ENCODE measurements at places on chromosomes 7 and 10. TPM values are rescaled to one million over a fixed set of nuclear protein-coding genes. Genes with fewer than 3 reads are reported as not detected.

GRCh38 chr10:50554376-50554994 lies 69.3 kb downstream of the SGMS1 start:
- DNase-seq: no peak

- DNase-seq: peak; percentile 93
These were observed 5.3 kb upstream of the PRKRIP1 start for GRCh38 chr7:102390697-102391484.

DNA sequence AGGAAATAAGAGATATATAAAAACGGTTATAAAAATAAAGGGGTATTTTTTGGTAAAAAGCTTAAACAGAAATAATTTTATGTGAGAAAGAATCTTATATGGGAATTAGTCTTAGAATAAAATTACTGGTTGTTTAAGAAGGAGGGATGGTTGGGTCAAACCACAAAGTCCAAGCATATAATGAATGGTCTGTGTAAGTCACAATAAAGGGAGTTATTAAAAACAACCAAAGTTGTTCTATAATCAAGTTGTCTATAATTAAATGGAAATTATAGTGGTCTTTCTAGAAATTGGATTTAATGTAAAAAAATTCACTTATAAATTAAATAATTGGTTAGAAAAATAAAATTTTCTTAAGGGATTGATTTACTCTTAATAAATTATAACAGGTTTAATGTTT lies 304.8 kb downstream of the POM121L12 start:
- DNase-seq: no peak

- no peak for DNase-seq
These were observed 322 bp upstream of the RAMP3 start for GRCh38 chr7:45157286-45157652.

DNA sequence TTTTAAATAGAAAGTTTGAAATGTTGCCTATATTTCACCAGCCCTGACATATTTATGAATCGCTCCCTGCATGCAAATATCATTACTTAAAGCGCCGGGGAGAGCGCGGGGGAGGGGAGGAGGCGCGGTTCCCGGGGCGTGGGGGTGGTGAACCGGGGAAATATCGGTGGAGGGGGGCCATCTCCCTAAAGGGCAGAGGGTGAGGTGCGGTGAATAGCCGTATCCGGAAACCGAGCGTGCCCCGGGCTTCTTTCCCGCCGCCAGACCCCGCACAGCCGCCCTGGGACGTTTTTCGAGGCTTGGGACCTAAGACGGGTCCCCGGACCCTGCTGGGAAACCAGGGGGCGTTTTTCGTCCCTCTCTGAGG lies 6.9 kb upstream of the ZNF503 start:
- no peak for DNase-seq

DNA sequence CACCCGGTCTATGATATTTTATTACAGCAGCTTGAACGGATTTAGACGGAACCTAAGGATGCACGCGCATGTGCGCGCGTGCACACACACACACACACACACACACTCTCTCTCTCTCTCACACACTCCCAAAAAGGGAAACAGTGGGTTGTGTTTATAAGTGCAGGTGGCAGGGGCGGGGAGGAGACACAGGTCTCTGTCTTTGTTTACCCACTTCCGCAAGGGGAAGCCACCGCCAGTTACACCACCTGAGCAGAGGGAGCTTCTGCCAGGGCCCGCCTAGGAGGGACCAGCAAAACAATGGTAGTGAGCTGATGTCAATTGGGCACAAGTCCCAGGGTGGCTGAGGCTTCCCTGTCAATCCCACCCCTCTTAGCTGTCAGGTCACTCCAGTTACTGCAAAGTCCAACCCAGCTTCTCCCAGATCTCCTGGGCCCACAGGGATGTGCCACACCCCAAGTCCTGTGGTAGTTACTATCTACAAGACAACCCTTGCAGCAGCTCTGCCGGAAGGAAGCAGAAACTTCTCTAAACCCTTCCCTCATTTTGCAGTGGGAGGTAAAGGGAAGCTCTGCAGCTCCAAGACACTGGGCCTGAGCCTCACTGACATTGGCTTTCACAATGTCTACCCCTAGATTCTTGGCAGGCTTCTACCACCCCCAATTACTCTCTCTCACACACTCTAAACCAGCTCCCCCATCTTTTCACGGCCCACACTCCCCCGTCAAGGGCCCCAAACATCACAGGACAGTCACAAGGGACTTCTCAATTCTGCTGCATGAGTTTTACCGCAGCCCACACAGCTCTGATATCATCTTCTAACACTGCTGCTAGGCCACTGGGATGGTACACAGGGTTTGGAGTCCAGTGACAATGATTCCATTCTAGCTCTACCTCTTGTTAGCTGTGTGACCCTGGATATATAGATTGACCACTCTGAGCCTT lies 17.6 kb downstream of the ANXA11 start:
- no peak for DNase-seq

GRCh38 chr7:153193144-153193595 lies 433.6 kb downstream of the ACTR3B start:
- DNase-seq: no peak

- DNase-seq: no peak
These were observed 81.9 kb downstream of the CREM start for GRCh38 chr10:35208536-35208935.

GRCh38 chr7:100567751-100568175 lies 5.9 kb downstream of the SAP25 start:
- no peak for DNase-seq

DNA sequence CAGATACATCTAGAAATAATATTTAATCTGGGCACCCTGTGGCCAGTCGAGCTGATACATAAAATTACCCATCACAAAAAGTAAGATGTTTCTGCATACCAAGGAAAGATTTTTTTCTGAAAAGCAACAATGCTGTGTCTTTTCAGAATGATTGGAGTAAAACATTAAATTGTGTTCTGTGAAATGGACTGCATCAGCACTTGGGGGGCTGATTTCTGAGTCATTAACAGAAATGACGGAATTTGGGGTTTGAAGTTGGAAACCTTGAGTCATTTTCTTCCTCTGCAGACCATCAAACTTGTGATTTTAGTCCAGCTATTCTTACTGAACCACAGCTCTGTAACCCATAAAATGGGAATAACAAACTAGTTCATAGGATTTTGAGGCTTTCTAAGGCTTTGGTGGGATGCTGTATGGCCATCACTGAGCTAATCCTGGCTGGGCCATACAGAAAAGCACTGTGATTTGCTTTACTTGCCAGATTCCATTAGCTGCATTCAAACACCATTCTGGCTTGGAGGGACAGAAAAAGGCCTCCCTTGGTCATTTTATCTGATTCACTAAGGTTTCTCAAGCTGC lies 739.4 kb upstream of the IGFBP3 start:
- DNase-seq: no peak

DNA sequence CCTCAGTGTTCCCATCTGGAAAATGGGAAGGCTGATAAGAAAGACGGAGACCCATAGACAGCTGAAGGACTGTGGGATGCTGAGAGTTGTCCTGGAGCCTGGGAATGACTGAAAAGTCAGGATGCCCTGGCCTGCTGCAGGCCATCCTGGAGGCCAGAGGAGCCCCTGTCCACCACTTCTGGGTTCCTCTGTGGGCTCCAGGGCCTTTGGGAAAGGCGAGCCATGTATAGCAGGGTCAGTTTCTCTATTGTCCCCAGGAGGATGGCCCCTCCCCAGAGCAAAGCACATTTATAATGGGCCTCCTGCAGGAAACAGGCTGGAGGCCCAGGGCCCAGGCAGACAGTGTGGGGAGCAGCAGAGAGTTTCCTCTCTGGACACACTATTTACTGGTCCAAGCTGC lies 471.4 kb upstream of the MGMT start:
- DNase-seq: no peak

- DNase-seq: no peak
These were observed 67.7 kb downstream of the NSUN6 start for GRCh38 chr10:18583575-18584270.

- DNase-seq: peak; percentile 49
These were observed 75.2 kb downstream of the TNS3 start for GRCh38 chr7:47506382-47507339.

The PPIF gene
- 20.4 TPM for total RNA-seq

The RPA3 gene
- 18.2 TPM for total RNA-seq

The SPDYE8 gene
- total RNA-seq: not detected

The NPM3 gene
- total RNA-seq: 21.1 TPM

The HOXA10 gene
- 9.2 TPM for total RNA-seq

The SLC39A12 gene
- 0.10 TPM for total RNA-seq

The CFAP46 gene
- total RNA-seq: 0.81 TPM

The OR13A1 gene
- not detected for total RNA-seq

The CDK14 gene
- total RNA-seq: 45.3 TPM

The FAM25C gene
- total RNA-seq: not detected

Measured in posterior vena cava (tissue), 2 donors.